Hindlimb muscle (tissue), 1 donor: ENCODE measurements at places on chromosomes 3 and 15.

DNA sequence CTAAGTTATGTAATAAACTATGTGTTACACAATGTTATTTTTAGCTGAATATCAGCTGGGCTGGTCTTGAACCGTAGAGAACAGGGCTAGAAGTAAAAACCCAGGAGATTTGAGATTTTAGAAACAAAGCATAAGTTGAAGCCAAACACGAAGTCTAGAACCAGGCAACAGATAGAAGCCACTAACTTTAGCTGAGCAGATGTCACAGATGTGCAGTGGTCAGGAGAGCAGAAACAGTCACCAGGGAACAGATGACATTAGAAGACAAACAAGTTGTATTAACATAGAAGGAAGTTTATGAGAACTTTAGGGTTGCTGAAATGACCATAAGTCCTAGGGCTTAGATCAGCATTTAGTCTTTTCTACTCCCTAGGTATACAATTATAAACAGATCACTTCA lies 731.0 kb downstream of the ZNF385D start:
- no peak for DNase-seq

DNA sequence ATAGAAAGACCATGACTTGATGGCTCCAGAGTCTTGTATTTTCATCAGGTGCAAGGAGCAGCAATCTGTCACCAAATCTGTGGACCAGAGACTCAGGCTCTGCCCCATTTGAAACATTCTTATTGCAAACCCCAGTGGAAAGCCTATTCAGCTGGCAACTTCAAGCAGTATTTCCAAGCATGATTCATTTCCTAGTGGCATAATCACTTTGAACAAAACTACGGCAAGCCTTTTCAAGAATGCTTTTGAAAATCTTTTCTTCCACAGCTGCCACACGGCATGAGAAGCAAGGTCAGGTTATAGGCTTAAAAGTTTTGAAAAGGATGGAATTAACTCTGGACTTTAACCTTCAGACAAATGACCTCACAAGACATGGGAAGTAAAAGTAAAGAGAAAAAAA lies 122.0 kb upstream of the BFSP2 start:
- no peak for DNase-seq

GRCh38 chr3:49465270-49466034 lies 4.6 kb upstream of the DAG1 start:
- no peak for DNase-seq

- no peak for DNase-seq
Observed at GRCh38 chr3:84962415-84962814, 3.6 kb downstream of the CADM2 start.

- DNase-seq = no peak
Observed at GRCh38 chr3:12585970-12586369, 29.1 kb downstream of the MKRN2 start.

DNA sequence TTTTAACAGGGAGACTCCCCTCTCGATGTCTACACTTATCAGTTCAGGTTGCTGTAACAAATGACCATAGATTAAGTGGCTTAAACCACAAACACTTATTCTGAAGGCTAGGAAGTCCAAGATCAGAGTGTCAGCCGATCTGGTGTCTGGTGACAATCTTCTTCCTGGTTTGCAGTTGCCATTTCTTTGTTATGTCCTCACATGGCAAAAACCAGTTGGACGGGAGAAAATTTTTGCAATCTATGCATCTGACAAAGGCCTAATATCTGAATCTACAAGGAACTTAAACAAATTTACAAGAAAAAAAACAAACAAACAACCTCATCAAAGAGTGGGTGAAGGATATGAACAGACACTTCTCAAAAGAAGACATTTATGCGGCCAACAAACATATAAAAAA lies 116.9 kb upstream of the FOXB1 start:
- DNase-seq = no peak

GRCh38 chr15:59833366-59833765 lies 144.2 kb upstream of the BNIP2 start:
- no peak for DNase-seq

DNA sequence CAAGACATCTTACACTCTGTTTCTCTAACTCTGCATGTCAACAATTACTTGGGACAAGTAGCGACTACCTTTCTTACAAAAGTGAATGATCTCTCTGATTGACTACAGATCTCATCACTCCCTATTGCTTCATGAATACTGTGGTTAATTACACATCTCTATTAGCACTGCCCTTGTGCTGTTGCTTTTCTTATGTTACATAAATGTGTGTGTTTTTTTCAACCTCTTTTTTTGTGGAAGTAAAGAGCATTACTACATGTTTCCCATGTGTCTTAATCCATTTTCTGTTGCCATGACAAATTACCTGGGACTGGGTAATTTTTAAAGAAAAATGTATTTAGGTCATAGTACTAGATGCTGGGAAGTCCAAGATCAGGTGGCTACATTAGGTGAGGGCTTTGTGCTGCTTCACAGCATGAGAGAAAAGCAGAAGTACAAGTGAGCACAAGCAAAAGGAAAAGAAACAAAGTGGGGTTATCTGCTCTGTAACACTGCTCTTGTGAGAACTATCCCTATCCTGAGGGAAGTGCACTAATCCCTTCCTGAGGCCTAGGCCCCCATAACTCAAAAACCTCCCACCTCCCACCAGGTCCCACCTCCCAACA lies 298.2 kb upstream of the SATB1 start:
- DNase-seq = no peak

- DNase-seq = peak; percentile 68
Observed at GRCh38 chr3:193805448-193805847, 212.4 kb downstream of the OPA1 start.

GRCh38 chr3:183182732-183183610 lies 20.4 kb upstream of the LAMP3 start:
- DNase-seq = no peak

DNA sequence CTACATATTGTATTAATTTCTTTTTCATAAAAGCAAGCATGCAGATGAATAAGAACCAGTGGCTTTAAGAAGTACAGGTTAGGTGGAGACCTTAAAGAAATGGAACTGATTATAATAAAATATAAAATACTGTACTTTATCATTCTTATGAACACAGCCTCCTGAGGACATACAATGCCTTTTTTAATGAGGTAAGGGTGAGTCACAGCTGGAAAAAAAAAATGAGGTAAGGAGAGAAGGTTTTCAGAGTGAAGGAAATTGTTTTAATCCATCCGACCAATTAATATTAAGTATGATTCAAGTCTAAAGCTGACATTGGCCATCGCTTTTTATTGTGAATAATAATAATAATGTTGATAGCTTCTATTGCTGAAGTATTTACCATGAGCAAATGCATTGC lies 170.3 kb upstream of the SOX2 start:
- no peak for DNase-seq

DNA sequence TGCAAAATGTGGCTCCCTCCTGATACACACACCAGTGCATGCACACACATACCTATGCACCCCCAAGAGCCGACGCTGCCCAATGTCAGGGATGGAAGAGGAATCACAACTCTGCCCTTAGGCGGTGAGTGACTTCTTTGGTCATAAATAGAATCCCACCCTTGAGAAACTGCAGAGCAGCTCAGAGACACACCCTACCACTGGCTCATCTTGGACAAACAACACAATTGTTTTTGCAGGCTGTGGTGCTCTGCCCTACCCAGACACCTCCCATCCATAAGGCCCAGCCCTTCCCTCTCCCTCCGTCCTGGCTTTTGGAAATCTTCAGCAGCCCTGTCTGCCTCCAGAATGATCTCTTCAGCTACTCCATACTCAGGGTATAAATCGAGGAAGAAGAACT lies 73.8 kb upstream of the HRH1 start:
- DNase-seq = no peak

- no peak for DNase-seq
Observed at GRCh38 chr3:126827121-126827520, 123.1 kb downstream of the CHCHD6 start.

- no peak for DNase-seq
Observed at GRCh38 chr3:31185062-31185357, 290.5 kb upstream of the GADL1 start.

DNA sequence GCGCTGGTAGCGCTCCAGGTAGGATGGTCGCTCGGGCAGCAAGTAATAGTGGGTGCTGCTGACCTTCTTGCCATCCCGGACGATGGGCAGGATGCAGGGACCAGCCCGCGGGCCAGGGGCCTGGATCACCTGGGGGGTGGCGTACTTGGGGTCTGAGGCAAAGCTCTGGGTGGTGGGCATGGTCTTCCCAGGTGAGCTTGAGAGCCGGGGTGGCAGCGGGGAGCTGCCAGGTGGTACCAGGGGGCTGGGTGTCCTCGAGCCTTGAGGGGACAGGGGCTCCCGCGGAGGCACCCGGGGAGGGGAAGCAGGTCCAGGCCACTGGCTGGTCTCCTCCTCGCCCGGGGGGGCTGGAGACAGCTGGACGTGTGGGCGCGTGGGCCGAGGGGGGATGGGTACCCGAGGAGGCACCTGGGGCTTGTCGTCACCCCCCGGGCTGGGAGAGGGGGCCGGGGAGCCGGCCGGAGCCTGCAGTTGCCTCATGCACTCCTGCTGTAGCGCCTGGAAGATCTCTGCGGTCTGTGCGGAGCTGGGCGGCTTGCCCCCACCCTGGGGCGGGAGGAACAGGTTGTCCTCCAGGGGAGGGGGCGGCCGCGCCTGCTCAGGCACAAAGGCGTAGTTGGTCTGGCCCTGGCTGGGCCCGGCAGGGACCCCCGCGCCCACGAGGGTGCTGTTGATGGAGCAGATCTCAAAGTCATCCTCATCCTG lies 40.6 kb downstream of the TNK2 start:
- DNase-seq = no peak

GRCh38 chr15:73918784-73919183 lies 7.5 kb upstream of the LOXL1 start:
- DNase-seq = no peak

DNA sequence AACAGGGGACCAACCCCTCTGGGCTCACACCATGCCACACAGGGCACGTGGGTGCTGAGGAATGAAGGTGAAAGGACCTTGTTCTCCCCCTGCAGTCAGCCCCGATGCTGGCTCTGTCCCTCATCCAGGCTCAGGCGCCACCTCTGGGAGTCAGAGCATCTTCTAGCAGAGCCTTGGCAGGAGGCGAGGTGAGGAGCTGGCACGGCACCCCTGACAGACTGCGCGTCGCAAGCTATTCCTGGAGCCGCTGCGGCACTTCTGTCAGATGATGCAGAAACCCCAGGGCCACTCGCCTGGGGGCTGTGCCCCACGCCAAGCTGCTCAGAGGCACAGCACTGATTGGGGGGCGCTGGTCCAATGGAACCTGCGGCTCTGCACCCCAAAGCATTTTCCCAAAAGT lies 62.0 kb downstream of the MGLL start:
- DNase-seq = peak; percentile 50

DNA sequence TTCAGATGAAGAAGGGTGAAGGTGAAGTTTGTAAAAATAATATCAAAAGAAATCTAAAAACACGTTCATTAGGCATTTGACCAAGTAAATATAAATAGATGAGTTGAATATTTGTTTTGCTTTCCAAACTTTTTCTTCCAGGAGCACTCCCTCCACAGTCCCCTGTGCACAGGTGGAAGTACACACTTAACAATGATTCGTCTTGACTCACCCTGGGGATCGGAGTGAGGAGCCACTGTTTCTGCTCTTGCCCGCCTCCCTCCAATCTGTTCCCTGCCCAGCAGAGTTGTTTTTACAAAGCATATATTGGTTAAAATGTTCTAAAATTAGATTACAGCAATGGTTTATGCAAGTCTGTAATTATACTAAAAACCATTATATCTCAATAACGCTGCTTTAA lies 175.1 kb downstream of the PTPRG start:
- no peak for DNase-seq

GRCh38 chr15:98085003-98085639 lies 124.6 kb downstream of the ARRDC4 start:
- peak; percentile 54 for DNase-seq

GRCh38 chr15:35047996-35048395 lies 37.1 kb downstream of the NANOGP8 start:
- no peak for DNase-seq

- DNase-seq = no peak
Observed at GRCh38 chr3:38450853-38451252, 2.8 kb upstream of the ACVR2B start.

GRCh38 chr3:70855149-70855548 lies 542.7 kb upstream of the MDFIC2 start:
- no peak for DNase-seq

- no peak for DNase-seq
Observed at GRCh38 chr15:72278737-72279136, 6.4 kb upstream of the PARP6 start.

- DNase-seq = no peak
Observed at GRCh38 chr3:63617391-63617790, 35.1 kb upstream of the SNTN start.

GRCh38 chr3:53254509-53255422 lies 1.1 kb downstream of the TKT start:
- peak; percentile 45 for DNase-seq

DNA sequence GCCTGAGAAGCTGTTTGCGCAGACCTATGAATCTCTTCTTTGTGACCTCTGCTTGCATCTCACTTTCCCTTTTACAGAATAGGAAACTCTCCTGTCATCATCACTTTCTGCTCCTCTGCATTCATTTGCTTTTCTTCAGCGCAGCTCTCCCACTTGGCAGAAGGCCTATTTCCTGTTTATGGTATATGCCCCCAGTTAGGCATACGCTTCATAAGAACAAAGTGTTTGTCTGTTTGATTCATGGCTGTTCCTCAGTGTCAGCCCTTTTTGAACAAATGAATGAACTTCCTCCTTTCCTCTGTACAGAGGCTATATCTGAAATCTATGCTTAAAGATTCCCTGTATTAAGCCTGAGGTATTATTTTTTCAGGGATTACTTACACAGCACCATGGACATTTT lies 1216.9 kb upstream of the GBE1 start:
- DNase-seq = no peak

DNA sequence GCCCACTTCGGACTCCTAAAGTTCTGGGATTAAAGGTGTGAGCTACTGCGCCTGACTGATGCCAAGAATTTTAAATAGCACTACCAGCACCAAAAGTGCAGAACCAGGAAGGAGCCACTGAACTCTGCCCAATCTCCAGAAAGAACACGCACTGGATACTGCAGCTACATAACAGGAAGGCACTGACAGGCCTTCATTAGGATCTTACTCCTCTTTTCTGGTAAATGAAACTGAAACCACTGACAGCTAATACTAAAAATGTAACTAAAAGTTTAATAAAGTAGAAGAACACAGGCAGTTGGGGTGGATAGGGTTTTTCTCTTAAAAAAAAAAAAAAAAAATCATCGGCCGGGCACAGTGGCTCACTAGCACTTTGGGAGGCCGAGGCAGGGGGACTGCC lies 74.1 kb upstream of the CHRM5 start:
- no peak for DNase-seq
